NCI-H1694 (cell line): ENCODE measurements at places on chromosomes 12 and 14.
A peak's percentile ranks its signal among the peaks of the same experiment; 100 is the strongest.

GRCh38 chr14:24207104-24207551 lies 1.6 kb downstream of the TSSK4 start:
- DNase-seq = no peak

DNA sequence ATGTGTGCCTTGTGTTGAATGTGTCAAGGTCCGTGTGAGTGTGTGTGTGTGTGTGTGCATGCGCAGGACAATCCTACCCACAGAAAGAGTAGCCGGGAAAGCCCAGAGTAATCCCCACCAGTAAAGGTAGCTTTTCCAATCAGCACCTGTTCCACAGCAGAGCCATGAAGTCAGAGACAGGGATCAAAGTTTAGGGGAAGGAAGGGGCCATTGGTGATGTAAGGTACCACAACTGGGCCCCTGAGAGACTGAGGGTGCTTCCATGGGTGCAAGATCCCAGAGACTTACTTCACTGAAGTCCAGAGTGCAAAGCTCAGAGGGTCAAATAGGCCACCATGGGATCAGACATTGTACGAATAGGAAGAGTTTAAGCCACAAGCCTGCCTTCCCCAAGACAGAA lies 20.5 kb downstream of the OR10P1 start:
- no peak for DNase-seq

DNA sequence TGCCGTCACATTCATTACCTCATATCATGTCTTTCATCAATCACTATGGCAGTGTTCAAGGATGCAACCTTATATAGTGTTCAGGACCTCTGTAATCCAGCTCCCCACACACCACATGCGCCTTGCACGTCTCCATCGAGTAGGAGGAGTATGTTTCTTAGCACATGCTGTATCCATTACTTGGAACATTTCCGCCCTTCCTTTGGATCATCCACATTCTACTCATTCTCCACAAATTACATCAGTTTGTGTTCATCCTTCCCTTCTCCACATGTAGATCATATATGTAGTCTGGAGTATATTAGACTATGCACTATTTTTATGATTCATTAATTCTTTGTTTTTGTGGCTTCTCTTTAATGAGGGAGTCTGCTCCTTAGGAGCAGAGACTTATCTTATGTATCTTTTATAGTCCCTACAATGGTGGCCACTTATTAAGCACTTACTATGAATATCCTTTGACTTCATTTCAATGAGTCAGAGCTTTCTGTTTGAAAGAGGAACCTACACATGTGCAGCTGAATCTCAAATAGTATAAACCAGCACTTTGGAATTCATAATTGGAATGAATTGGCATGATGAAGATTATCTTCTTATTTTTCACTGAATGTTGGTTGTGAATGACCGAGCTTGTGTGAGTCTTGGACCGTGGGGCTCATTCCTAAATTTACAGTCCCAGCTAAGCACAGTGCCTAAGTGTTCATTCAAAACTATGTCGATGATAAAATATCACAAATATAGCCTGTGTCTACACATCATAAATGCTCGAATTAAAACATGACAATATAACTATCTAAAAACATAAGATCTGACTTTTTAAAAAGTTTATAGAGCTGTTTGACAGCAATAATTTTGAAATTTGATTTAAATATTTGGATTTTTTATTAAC lies 30.2 kb upstream of the NPAS3 start:
- no peak for DNase-seq

GRCh38 chr14:106508216-106508615 lies 981.8 kb downstream of the TMEM121 start:
- no peak for DNase-seq

DNA sequence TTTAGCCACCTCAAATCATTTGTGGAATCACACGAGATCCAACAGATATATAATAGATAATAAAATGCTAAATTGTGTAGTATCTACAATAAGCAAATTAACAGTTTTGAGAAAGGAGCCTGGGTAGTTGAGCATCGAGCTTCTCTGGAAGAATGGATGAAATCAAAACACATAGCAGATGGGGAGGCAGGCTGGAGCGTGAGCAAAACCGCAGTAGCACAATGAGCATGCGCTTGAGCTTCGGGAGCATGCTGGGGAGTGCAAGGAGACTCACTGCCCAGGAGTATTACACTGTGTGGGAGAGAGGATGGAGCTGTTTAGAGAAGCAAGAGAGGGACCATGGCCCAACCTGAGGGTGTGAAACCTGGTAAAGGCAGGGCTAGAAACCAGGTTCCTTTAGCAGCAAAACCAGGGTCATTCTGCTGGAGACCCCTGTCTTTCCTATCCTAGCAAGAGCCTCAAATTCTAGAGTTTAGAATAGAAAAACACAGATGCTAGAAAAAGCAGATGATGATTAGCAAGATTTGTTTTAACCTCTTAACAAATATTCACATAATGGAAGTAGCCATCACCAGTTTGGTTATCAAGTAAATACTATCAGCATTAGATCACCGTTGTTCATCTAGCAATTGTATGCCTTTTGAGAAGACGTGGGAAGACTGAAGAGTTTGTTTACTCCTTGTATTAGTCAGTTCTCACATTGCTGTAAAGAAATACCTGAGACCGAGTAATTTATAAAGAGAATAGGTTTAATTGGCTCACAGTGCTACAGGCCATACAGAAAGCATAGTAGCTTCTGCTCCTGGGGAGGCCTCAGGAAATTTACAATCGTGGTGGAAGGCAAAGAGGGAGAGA lies 484.8 kb downstream of the EGLN3 start:
- peak; percentile 65 for DNase-seq

GRCh38 chr14:85363358-85363757 lies 166.6 kb upstream of the FLRT2 start:
- DNase-seq = no peak
